Effector memory CD4-positive, alpha-beta T cell (primary cell): ENCODE measurements at places on chromosomes 1 and 21.

- DNase-seq = peak; percentile 33
These were observed 25.4 kb upstream of the RGS16 start for GRCh38 chr1:182629499-182630096.

GRCh38 chr1:176568185-176568584 lies 105.2 kb downstream of the PAPPA2 start:
- no peak for DNase-seq

GRCh38 chr1:29786791-29787732 lies 550.7 kb downstream of the PTPRU start:
- DNase-seq = no peak

GRCh38 chr21:28699596-28700259 lies 292.9 kb downstream of the LTN1 start:
- no peak for DNase-seq

- DNase-seq = no peak
These were observed 77.4 kb downstream of the PSMG1 start for GRCh38 chr21:39105836-39106235.

GRCh38 chr1:177977141-177977540 lies 7.3 kb upstream of the SEC16B start:
- no peak for DNase-seq

DNA sequence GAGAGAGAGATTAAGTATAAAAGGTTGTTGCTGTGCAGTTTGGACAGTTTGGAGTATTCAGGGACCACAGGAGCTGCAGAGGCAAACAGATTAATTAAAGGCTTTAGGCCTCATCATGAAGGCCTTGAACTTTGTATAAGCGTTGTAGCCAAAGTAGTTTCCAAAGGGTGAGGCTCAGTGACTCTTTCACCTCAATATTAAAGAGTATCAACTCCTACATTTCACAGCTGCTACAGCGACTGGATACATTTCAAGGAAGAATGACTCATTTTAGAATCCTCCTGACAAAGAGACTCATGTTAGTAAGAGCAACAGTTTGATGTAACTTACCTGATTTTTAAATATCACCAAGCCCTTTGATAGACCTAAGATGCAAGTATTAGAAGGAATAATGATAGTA lies 355.5 kb downstream of the HLX start:
- DNase-seq = no peak

DNA sequence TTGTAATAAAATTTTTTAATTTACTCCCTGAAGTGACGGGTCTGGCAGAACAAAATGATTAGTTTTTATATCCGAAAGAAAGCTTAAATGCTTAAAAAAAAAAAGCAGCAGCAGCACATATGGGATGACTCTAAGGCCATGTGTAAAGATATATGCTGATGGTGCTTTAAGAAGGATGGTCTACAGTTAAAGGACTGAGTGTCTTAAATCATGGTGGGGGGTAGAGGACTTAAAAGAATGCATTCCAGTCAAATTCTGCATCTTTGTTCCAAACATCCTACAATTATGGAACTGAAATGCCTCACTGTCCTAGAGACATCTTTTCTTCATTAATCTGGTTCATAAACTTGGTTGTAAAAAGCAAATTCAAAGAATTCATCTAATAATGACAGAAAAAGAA lies 7.0 kb downstream of the KDM5B start:
- DNase-seq = no peak

- DNase-seq = no peak
These were observed 20.3 kb upstream of the FNBP1L start for GRCh38 chr1:93427656-93428055.

GRCh38 chr1:89649783-89650182 lies 16.9 kb downstream of the LRRC8C start:
- DNase-seq = no peak

- no peak for DNase-seq
These were observed 81.3 kb downstream of the LRRC8D start for GRCh38 chr1:89901957-89902669.

DNA sequence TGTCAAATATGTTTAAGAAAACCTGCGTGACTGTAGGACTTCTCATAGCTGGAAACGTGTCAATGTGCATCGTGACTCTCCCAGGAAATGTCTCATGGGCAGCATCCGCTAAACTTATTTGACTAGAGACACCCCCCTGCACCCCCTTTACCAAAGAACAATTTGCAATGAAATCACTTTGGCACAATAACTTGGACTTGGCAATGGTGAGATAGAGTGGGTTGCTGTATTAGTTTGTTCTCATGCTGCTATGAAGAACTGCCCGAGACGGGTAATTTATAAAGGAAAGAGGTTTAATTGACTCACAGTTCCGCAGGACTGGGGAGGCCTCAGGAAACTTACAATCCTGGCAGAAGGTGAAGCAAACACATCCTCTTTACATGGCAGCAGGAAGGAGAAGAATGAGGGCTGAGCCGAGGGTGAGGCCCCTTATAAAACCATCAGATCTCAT lies 13.8 kb downstream of the CLDN14 start:
- no peak for DNase-seq

- no peak for DNase-seq
These were observed 156.8 kb upstream of the TNR start for GRCh38 chr1:175900171-175900570.

DNA sequence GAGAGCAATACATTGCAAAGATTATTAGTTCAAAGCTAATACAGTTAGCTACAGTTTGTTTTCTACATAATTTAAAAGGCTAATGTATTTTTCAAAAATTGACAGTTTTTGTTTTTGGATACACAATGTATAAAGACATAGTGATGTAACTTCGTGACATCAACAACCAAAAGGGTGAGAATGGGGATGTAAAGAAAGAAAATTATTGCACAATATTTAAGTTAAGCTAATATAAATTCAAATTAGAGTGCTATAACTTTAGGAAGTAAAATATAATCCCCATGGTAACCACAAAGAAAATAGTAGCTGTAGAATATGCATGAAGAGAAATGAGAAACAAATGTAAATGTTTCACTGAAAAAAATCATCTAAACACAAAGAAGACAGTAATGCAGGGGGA lies 334.4 kb upstream of the DEPDC1 start:
- no peak for DNase-seq

- DNase-seq = no peak
These were observed 62.1 kb downstream of the CASZ1 start for GRCh38 chr1:10734375-10734774.

GRCh38 chr1:38926091-38926490 lies 15.5 kb downstream of the RHBDL2 start:
- no peak for DNase-seq

GRCh38 chr1:54221867-54222484 lies 22.0 kb downstream of the MRPL37 start:
- DNase-seq = no peak
